Activated CD8-positive, alpha-beta memory T cell treated with anti-CD3 and anti-CD28 coated beads for 24 hours (primary cell): ENCODE measurements at places on chromosomes 5 and 9.

GRCh38 chr5:96503501-96504236, 70.6 kb upstream of the PCSK1 start:
- DNase-seq: no peak

DNA sequence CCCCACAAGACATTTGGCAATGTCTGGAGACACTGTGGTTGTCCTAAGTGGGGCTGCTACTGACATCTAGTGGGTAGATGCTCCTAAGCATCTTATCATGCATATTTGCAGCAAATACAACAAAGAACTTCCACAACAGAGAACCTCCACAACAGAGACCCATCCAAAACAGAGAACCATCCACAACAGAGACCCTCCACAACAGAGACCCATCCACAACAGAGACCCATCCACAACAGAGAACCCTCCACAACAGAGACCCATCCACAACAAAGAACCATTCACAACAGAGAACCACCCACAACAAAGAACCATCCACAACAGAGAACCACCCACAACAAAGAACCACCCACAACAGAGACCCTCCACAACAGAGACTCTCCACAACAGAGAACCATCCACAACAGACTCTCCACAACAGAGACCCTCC, 32.8 kb downstream of the ARPC5L start:
- DNase-seq: no peak

- DNase-seq: no peak
Observed at GRCh38 chr9:27339661-27340284, 42.8 kb upstream of the EQTN start.

- no peak for DNase-seq
Observed at GRCh38 chr5:159051421-159052282, 48.1 kb downstream of the EBF1 start.

DNA sequence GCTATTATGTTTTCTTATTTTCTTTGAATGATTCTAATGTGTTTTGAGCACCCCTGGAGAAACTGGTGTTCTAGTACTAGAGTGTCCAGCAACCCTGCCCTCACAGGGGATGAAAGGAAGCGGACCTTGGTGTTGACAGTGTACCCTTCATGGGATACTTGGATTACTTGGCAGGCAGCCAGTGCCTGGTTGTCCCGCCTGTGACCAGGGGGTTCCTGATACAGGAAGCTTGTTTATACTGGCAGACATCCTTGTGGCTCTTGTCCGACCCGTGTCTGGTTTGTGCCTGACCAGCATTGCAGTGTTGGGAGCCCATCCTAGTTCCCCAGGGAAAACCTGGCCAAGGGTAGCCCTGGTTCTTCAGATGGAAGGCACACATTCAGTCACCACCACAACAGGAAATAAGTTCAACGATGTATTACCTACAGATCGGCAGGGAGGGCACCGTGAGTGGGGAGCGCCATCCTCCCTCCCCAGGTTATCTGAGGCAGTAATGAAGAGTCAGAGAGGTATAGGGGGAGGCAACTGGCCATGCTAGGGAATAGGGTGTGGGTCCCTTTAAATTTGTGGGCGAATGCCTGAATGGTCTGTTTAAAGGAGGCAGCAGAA, 47.3 kb downstream of the CACNA1B start:
- DNase-seq: no peak

- DNase-seq: no peak
Observed at GRCh38 chr5:15737036-15737821, 237.2 kb downstream of the FBXL7 start.

- no peak for DNase-seq
Observed at GRCh38 chr9:124684169-124684568, 86.9 kb downstream of the NR6A1 start.

- no peak for DNase-seq
Observed at GRCh38 chr9:90775657-90776056, 26.0 kb upstream of the SYK start.

DNA sequence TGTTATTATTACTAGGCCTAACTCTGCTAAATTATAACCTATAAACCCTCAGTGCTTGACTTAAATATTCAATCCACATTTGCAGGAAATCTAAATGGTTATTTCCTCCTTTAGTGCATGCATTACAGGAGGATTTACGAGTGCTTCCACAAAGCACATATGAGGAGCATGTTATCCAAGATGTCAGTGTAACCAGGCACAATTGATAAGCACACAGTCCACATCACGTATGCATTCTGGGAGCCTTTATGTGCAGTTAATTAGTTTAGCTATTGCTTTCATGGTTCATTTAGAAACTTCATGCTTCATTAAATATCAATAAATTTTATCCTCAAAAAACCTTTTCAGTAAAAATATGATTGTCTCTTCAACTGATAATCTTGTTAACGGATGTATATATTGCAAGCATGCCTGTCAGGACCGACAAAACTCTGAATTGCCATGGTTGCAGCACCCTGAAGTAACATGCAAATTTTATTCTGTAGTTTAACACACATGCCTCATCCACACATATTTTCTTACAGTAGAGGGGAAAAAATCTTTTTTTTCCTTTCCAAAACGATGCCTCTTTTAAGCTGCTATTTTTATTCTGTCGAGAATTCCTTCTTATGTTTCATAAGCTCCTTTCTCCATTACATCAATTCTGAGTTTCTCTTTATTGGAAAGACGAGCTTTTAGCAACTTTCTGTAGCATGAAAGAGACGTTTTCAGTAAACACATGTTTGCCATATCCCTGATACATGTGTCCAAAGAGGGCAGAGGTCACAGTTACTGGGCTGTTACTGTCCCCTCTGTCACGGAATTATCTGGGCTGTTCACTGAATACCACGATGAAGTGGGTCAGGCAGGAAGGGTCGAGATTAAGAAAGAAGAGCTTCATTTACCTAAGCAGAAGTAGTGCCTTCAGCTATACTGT, 142.0 kb downstream of the GLIS3 start:
- DNase-seq: no peak

DNA sequence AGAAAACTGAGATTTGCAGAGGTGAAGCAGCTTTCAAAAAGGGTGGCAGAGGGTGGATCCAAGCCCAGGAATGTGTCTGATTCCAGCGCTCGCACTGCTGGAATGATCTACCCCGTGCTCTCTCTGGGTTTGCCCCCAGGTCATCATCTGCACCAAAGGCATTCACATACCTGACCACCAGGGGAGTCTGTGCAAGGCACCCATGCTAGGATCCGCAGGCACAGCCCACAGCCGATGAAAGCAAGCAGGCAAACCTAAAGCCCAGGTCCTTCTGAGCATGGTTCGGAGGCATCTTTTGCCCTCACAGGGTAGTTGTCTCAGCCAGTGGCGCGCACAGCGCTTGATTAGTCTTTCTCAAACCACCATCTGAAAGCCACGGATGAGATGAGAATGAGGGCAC, 56.6 kb downstream of the TEK start:
- DNase-seq: no peak

- DNase-seq: no peak
Observed at GRCh38 chr9:100699668-100700067, 121.8 kb downstream of the CAVIN4 start.

DNA sequence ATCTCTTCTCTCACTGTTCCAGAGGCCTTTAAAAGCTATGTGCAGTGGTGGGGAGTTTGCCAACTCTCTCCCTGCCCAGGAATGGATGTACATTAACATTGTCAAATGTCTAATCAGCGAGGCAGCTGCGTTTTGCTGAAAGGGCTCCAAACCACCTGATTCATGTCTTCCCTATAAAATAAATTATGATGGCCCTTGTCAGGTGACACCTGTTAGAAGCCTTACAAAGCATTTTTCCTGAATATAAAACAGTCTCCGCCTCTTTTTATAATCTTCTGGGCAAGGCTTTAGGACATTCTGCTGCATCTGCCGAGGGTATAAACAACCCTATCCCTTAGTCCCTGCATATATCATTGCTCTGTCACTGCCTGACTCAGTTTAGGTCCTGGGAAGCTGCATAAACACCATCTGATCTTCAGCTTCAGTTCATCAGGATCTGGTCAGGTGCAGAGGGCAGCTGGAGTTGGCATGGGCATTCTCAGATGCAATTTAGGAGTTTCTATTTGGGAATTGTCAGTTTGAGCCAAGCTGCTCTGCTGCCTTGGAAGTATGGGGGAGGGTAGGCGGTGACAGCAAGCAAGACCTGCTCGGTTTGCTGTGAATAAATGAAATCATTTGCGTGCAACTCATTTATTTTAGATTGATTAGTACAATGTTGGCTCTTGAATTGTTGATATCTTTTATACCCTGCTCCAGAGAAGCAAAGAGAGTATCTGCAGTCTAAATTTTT, 103.5 kb downstream of the ACER2 start:
- DNase-seq: no peak

DNA sequence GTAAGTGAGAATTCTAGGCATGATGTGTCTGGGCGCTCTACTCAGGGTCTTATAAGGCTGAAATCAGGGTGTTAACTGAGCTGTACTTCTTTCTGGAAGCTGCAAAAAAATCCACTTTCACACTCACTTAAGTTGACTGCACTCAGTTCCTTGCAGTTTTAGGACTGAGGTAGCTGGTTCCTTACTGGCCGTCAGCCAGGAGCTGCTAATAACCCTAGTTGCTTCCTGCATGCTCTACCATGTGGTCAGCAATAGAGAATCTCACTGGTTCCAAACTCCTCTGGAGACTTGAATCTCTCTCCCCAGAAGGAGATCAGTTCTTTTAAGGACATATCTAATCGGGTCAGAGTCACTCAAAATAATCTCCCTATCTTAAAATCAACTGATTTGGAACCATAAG, 911.2 kb downstream of the EFNA5 start:
- no peak for DNase-seq

- no peak for DNase-seq
Observed at GRCh38 chr5:127330116-127330515, 39.5 kb downstream of the MEGF10 start.

GRCh38 chr5:9105851-9106250, 440.0 kb downstream of the SEMA5A start:
- no peak for DNase-seq

- DNase-seq: no peak
Observed at GRCh38 chr9:112142420-112142819, 32.7 kb downstream of the SUSD1 start.

DNA sequence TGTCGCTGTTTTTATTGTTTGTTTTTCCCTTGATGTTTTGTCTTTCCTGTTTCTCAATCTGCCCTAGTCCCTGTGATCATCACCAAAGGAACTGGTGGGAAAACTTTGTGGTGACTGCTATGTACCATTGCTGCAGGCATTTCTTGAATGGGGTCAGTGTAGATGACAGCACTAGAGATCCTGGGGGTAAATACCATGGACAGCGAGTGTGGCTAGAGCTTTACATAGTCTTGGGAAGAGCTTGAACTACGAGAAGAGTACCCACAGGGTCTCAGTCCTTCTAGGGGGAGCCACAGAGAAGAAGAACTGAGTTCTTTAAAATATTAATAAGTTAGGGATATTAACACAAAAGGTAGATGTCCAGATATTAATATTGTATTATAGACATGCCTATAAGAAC, 138.8 kb downstream of the PAM start:
- no peak for DNase-seq

GRCh38 chr9:121861501-121862180, 210.2 kb downstream of the DAB2IP start:
- DNase-seq: no peak

- no peak for DNase-seq
Observed at GRCh38 chr5:171644536-171644935, 141.1 kb upstream of the SMIM23 start.

DNA sequence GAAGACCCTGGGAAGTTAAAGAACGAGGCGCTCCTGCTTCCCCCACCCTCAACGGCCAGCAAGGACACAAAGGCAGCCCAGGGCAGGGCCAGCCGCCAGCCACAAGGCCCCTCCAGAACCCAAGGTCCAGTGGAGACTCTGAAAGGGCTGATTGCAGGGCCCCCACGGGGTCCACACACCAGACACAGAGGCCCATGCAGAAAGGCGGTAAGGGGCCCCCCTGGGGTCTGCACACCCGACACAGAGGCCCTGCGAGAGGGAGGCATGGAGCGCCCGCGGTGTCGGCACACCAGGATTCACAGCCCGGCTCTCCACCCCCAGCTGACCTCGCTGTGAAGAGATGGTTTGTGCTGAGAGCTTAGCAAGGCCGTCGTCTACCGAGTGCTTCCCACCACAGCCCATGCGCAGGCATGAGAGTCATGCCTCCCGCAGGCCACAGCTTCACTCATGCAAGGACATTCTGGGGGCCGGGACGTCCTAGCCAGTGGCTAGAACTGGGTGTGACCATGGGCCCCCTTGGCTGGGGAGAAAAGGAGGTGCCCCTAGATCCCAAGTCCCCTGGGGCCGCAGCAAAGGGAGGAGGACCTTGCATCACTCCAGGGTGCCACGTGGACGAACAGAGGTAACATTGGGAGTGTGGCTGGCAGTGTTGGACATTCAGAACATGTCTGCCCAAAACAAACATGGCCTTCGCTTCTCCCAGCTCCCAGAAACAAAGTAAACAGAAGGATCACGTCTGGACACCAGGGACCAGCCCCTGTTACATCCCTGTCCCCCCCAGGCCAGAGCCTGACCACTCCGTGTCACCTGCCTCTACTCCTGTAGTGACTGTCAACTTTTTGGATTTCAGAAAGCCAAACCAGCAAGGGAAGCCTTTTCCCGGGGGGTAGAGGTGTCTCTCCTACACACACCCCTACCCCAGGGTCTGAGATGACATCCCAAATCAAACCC, 9.8 kb downstream of the BRD3 start:
- no peak for DNase-seq

DNA sequence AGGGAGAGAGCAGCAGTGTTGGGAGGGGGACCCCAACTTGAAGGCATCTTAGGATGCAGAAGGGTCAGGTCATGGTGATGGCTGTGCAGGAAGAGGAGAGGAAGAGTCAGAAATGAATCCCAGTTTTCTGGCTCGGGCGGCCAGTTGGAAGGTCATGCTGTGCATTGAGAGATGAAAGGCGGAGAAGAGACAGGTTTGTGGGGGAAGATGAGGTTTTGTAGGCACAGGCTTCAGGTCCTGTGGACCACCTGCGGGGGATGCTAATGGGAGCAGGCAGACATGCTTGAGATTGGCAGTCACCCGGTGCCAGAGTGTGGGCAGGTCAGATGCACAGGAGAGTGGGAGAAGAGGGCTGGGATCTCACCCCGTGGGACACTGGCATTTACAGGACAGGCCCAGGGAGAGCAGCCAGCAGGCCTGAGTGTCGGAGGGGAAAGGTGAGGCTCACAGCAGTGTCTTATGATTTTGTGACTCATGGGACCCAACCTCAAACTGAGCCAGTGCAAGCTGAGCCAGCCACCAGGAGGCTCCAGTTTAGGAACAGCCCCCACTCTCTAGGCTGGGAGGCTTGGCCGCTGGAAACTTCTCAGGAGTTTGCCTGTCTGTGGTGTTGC, 17.5 kb downstream of the STXBP1 start:
- DNase-seq: no peak
